ENCODE measurements at places on chromosomes 11 and 22.

GRCh38 chr11:81190546-81190945, 1543.1 kb downstream of the FAM181B start:
- DNase-seq: no peak

DNA sequence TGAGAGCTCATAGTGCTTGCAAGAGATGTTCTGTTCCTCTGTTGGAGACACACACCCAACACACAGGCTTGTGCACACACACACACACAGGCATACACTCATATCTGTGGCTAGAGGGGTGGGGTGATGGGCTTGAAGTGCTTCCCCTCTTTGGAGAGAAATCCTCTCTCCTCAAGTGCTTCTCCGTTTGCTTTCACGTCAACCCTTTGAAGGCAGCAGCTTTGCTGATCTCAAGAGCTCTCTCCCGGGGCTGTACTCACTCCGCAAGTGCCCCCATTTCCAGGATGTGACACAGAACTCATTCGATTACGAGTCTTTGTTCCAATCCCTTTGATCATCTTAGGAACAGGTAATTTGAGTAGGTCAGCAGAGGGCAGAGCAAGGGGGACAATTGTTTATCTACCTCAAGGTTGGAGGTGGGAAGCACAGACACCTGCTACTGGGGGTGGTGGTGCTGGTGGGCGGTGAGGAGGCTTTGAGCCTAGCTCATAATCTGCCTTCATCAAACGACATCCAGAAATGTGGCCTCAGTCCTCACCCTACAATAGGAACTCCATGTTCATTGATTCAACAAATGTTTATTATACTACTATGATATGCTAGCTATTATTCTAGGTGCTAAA, 529.8 kb upstream of the CADM1 start:
- DNase-seq: no peak

DNA sequence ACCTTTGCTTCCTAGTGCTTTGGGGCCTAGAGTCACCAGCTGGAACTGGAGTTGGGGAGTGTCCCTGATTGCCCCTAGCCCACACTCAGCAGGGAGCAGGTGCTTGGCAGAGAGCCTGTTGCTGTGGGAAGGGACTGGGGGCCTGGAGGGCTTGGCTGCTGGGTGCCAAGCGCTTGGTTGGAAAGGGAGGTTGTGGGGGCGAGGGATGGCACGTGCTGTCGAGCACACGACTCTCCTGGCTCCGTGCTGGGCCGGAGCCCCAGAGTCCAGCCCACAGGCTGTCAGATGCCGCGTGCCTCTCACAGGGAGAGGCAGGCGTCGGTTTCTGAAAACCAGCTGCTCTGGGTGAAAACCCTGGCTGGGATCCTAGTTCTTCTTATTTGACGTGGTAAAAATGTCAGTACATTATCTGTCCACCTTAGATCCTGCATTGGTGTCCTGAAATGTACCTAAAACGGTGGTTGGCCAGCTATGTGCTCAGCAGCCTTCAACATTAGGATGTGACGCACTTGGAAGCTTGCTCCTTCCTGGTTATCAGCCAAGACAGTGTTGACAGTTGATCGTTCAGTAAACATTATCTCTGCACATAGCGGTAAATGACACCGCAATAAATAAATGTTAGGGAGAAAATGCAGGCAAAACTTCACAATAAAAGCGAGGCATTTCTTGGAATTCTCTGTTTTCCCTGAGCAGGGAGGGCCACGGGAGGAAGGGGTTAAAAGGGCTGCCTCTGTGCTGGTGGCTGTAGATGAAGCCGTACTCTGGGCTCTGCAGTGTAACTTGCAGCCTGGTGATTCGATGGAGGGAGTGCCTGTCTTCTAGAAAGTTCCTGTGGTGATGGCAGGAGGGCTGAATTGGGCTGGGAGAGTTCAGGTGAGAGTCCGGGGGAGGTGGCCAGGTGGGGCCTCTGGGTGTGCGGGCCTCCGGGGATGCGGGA, 29.2 kb downstream of the GRAMD4 start:
- peak; percentile 31 for DNase-seq

DNA sequence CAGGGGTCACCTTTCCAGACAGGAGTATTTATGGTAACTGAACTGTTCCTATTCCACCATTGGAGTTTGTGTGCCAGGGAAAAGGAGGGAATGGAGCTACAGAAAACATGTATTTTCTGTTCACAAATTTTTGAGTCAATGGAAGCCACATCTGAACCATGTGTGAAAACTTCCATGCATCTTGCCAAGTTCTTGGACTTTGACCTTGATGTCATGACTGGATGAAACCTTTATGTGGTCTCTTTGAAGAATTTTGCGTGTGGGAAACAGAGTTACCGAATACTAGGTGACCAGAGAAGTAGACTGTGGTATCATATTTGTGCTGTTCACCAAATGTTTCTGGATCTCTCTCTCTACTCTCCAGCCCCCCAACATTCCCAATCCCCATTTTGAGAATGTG, 104.8 kb downstream of the CD44 start:
- no peak for DNase-seq

GRCh38 chr11:95764267-95764898, 25.2 kb downstream of the FAM76B start:
- peak; percentile 57 for DNase-seq

DNA sequence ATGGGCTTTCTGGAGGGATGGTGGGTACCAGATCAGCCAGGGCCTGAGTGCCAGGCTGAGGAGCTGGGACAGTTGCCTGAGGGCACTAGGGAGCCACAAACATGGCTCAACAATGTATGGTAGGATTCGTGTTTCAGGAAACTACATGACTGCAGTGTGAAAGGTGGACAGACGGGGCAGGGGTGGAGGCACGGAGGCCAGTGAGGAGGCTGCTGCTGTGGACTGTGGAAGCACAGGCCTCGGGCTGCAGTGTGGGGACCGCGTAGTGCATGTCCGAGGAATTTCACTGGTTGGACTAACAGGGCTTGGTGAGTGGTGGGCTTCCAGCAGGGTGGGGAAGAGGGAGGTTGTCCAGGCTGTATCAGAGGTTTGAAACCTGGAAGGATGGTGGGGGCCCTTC, 7.8 kb downstream of the P2RY2 start:
- no peak for DNase-seq

DNA sequence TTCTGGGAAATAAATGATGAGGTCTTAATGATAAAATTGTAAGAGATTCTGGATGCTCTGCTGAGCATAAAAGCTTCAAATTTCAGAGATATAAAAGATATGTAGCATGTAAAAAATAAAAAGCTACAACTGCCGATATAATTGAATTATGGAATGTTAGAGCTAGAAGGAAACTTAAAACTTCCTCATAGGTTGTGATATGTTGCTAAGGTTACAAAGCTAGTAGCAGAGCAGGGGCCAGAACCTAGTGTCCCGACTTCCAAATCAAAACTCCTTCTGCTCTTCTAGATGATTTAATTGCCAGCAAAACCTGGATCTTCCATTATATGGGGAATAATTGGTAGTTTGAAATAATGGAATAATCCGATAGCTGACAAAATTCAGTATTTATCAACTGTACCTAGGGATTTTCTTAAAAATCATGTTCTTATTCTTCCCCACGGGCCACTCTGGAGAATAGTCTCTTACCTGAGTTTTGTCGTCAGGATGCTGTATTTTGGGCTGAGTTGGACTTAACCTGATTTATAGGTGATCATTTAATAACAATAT, at the start of gene ASCL3:
TSS of gene ASCL3 (minus strand) at position 499 of the 549 bp plus-strand sequence. CDS start 4,855 bp downstream, outside the sequence.
- DNase-seq: no peak

DNA sequence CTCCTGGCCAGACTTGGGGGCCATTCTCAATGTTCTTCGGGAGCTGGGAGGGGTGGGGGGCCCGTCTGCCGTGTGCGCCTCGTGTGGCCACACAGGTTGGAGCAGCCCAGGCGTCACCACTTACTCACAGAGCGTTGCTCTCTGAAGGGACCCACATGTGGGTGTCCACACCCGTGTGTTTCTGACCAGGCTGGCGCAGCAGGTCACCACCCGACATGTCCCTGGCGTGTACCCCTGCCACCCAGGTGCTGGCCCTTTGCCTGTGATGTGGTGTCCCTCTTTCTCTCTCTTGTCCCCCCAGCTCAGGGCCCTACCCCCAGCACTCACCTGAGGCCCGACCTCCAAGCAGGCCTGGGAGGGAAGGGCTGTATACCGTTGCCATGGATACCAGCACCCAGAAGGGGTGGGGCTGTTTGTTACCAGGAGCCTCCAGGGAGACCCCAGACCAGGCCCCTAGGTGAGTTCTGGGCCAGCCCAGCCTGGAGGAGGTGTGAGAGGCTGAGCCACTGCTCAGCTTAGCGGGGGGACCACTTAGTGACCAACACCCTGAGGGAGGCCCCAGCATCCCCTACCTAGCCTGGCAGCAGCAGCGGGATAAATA, 1.4 kb downstream of the LMNTD2 start:
- no peak for DNase-seq

GRCh38 chr11:46534711-46535110, 59.1 kb downstream of the AMBRA1 start:
- DNase-seq: no peak

DNA sequence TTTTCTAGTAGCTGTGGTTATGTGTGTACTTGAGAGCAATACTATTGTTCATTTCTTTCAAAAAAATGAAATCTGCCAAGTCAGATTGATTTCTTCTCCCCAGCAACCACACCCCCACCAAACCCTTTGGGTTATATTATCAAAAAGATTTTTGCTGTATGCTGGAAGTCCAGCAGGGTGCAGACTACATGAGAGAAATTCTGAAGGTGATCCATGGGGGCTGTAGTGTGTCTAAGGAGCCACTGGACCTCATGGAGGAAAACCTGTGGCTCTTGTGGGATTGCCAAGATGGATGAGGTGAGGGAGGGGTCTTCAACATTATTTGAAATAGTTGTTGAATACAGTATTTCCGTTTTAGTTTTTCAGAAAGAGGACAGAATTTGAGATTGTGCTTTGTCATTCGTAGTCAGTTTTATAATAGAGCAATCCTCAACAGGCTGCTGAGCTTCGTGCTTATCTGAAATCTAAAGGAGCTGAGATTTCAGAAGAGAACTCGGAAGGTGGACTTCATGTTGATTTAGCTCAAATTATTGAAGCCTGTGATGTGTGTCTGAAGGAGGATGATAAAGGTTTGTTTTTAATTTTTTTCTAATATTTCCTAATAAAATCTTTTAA, 3.1 kb downstream of the EIF3M start:
- DNase-seq: peak; percentile 8

GRCh38 chr11:131154351-131154750, 216.1 kb upstream of the NTM start:
- DNase-seq: no peak

- DNase-seq: peak; percentile 26
Measured at GRCh38 chr11:32006799-32007388, 84.0 kb upstream of the RCN1 start.

GRCh38 chr11:99148352-99148751, 127.6 kb downstream of the CNTN5 start:
- DNase-seq: no peak

DNA sequence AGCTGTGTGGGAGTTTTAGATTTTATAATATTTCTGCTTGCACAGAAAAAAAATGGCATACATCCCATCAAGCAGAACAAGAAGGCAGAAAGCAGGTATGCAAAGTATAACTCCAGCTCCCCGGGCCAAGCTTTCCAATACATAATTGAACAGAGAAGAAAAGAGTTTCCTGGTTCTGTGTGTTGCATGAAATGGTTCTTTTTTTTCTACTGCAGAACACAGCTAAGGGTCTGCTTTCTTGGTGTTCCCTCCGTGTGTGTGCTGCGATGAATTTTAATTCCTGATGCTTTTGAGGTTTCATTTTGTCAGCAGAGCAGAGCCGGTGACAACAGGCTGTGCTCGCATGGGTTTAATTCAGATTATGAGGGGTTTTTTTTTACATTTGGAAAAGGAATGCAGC, 70.7 kb upstream of the TTC12 start:
- DNase-seq: no peak

- no peak for DNase-seq
Measured at GRCh38 chr11:115613986-115614632, 109.9 kb upstream of the CADM1 start.

GRCh38 chr11:62851807-62852522, 12.6 kb upstream of the WDR74 start:
- no peak for DNase-seq

DNA sequence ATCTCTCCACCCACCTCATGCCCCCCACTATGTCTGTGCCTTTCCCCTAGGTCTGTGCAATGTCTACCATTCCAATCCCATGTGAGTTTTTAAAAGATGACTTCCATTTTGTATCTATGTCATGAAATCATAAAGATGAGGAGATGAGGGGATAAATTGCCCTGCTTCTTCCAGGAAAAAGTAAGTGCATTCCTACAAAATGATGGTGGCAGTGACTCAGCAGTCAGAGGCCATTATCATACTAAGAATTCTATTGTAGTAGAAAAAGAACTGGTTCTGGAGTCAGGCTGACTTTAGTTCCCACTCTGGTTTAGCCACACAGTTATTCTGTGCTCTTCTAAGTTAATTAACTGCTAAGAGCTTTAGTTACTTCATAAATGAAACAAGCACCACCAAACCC, 89.6 kb upstream of the API5 start:
- no peak for DNase-seq

DNA sequence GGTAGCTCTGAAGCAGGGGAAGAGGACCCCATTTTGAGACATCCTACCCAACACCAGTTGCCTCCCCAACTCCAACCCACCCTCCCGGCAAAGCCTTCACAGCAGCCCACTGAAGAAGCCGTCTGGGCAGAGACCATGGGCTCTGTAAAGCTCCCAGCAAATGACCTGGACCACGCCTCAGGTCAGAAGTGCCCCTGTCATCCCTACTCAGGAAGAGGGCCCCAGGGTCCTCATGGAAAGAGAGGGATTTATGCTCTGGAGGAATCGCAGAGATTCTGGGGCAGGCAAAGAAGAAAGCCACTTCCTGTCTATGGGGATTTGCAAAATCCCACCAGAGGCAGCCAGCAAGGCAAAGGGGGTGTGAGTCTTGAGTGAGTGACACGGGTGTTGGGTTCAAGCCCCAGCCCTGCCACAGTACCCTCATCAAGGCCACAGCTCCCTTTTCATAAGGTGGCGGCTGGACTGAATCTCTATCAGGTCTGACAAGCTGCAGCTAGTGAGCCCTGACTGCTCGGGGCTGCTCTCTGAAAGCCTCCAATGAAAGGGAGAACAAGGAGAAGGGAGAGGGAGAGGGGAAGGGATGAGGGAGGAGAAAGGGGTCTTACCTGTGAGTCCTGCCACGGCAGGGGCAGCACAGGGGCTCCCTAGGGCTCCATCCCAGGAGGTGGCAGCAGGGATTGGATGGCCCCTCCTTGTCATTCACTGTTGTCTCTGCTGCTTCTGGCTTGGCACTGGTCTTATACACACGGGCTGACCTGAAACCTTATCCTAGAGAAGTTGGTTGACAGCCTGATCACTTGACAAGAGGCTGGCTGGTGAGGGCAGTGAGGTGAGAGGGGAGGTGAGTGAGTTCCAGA, at the start of gene UCP3:
TSS of gene UCP3 (minus strand) at position 713 of the 857 bp plus-strand sequence. CDS start 2,043 bp downstream, outside the sequence.
- no peak for DNase-seq

GRCh38 chr11:115496892-115497291, 7.3 kb downstream of the CADM1 start:
- DNase-seq: no peak

GRCh38 chr11:19727246-19727645, 14.6 kb downstream of the NAV2 start:
- DNase-seq: peak; percentile 41
